ENCODE measurements at places on chromosomes 11 and 22.

- peak; percentile 23 for DNase-seq
Measured at GRCh38 chr22:28297504-28297903, 378.4 kb upstream of the PITPNB start.

DNA sequence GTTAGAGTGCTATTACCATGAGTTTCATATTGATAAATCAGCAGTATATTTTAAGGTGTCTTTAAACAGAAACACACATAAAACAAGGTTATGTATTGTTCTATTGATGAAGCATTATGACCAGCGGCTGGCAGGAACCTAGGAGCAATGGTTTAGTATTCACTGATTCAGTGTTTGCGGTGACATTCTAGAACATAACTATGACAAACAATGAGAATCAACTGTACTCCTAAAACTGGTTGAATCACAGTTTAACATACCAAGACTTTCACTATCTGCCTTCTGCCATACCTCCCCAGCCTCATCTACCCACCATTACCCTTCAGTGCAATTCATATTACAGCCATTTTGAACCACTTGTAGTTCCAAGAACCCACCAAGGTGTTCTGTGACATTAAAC is 8.8 kb downstream of the HOATZ start:
- DNase-seq = no peak

DNA sequence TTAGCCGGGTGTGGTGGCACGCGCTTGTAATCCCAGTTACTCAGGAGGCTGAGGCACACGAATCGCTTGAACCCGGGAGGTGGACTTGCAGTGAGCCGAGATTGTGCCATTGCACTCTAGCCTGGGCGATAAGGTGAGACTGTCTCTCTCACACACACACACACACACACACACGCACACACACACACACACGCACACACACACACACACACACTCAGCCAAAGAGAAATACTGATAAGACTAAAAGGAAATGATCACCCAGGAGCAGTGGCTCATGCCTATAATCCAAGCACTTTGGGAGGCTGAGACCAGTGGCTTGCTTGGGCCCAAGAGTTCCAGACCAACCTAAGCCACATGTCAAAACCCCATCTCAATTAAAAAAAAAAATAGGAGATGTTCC is 20.8 kb downstream of the HSPA8 start:
- no peak for DNase-seq

- no peak for DNase-seq
Measured at GRCh38 chr22:42385696-42386095, 46.5 kb downstream of the NFAM1 start.

- DNase-seq = no peak
Measured at GRCh38 chr11:119619665-119620064, 109.3 kb downstream of the NECTIN1 start.

GRCh38 chr22:35642305-35642741 is 5.9 kb upstream of the APOL6 start:
- DNase-seq = no peak

GRCh38 chr11:119015054-119015611 is 3.0 kb downstream of the RPS25 start:
- DNase-seq = no peak

DNA sequence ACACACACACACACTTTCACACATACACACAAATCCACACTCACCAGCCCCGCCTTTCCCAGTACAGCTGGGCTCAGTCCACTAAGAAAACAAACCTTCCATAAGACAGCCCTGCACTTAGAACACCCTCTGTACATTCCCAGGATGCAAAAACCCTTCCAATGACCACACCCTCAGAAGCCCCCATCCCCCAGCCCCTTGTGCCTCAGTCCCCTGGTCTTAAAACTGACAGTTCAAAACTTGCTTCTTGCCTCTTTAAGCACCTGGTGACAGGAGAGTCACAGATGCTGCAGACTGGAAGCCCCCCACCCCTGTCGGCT is 23.0 kb downstream of the APLNR start:
- DNase-seq = no peak

GRCh38 chr22:28798810-28799605 is 1.4 kb downstream of the XBP1 start:
- DNase-seq = peak; percentile 77

GRCh38 chr11:121466063-121466794 is 13.5 kb upstream of the SORL1-AS1 start:
- DNase-seq = peak; percentile 56

- DNase-seq = no peak
Measured at GRCh38 chr11:70577258-70577603, 178.9 kb downstream of the CTTN start.

All from activated CD4-positive, alpha-beta T cell treated with anti-CD3 and anti-CD28 coated beads, Interleukin-2, Interleukin-6, amounts not matched to agents 100 ng/mL and 50 ng/mL, durations not matched to agents 16 hours and 8 hours (primary cell).